Activated CD4-positive, alpha-beta memory T cell treated with anti-CD3 and anti-CD28 coated beads for 36 hours (primary cell): ENCODE measurements at places on chromosomes 2 and 18.

GRCh38 chr18:43887491-43887890 lies 610.2 kb upstream of the SYT4 start:
- H3K27me3 ChIP-seq: no peaks in the 10 kb centered on the region
- H3K36me3 ChIP-seq: no peaks in the 10 kb centered on the region
- no peak overlapping the region for H3K4me3 ChIP-seq
- DNase-seq: no peak
- H3K27ac ChIP-seq: no peak overlapping the region

GRCh38 chr2:75284345-75284744 lies 85.0 kb upstream of the TACR1 start:
- no peak for DNase-seq
- H3K4me1 ChIP-seq: no peaks in the 10 kb centered on the region
- no peak overlapping the region for H3K27ac ChIP-seq
- peaks cover 4% of the 10 kb centered on the region for H3K27me3 ChIP-seq

GRCh38 chr18:28657961-28658360 lies 481.0 kb upstream of the CDH2 start:
- DNase-seq: no peak
- no peaks in the 10 kb centered on the region for H3K4me1 ChIP-seq
- no peak overlapping the region for H3K27ac ChIP-seq
- no peak overlapping the region for H3K4me3 ChIP-seq
- no peaks in the 10 kb centered on the region for H3K27me3 ChIP-seq
- H3K36me3 ChIP-seq: no peaks in the 10 kb centered on the region

GRCh38 chr2:212669761-212670160 lies 131.2 kb upstream of the ERBB4 start:
- no peak for DNase-seq
- no peaks in the 10 kb centered on the region for H3K4me1 ChIP-seq
- H3K27me3 ChIP-seq: no peaks in the 10 kb centered on the region
- no peak overlapping the region for H3K4me3 ChIP-seq
- no peaks in the 10 kb centered on the region for H3K36me3 ChIP-seq
- no peak overlapping the region for H3K27ac ChIP-seq

GRCh38 chr18:55605733-55606338 lies 17.8 kb upstream of the TCF4 start:
- DNase-seq: no peak
- H3K36me3 ChIP-seq: no peaks in the 10 kb centered on the region
- no peak overlapping the region for H3K4me3 ChIP-seq
- no peaks in the 10 kb centered on the region for H3K4me1 ChIP-seq
- no peaks in the 10 kb centered on the region for H3K27me3 ChIP-seq
- no peak overlapping the region for H3K27ac ChIP-seq

DNA sequence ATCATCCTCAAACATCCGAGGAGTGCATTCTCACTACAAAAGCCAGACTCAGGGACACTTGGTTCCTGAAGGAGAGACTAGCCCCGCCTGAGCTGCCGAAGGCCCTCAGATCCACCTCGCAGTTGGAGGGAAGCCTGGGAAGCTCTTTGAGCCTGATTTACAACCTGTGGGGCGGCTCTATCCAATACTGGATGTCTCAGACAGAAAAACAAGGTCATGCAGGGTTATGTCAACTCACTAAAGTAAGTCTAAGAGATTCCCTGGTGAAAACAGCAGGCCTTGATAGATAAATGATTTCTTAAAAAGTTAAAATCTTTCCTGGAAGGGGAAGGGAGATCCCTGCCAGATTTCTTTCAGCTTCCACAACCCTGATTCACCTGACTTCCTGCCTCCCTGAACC lies 284.3 kb downstream of the CYP26B1 start:
- H3K36me3 ChIP-seq: no peaks in the 10 kb centered on the region
- DNase-seq: no peak
- H3K27ac ChIP-seq: no peak overlapping the region
